ENCODE measurements at places on chromosomes 7 and 10.

DNA sequence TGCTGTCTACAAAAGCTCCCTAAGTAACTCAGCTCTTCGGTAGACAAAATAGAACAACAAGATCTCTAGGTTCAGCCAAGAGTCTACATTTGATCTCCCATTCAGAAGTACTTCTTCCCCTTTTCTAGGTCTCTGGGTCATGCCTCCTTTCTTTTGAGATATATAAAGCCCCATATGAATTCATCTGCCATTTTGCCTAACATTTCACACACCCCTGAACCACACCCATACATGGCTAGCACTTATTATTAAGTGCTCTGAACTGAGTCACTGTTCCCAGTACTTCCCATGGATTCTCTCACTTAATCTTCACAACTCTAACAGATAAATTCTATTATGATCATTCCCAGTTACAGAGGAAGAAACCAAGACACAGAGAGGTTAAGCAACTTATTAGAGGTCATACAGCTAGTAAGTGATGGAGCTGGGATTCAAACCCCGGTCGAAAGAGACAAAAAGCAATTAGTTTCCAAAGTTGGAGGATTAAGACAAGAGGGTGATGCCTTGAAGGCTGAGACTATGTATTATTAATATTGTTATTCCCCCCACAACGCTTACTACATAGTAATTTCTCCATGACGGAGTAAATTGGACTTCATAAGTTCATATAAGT, 17.3 kb downstream of the MYOF start:
- no peak for DNase-seq

DNA sequence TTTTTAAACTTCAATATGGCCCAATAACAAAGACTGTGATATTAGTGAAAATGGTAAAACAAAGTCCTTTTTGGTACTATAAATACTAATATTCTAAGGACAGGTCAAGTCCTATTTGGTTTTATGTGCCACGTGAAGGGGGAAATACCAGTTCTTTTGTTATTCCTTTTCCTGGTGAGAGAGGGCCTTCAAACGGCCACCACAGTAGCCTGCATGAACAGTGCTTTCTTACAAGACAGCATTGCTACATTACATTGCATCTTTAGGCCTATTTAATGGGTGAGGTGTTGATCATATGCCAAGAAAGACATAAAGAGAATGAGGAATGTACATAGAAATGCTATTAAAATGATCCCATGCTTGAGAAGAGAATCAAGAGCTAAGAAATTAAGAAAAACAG, 214.8 kb downstream of the LRRTM3 start:
- no peak for DNase-seq

GRCh38 chr10:62437696-62438095, 63.5 kb downstream of the ZNF365 start:
- peak; percentile 31 for DNase-seq

DNA sequence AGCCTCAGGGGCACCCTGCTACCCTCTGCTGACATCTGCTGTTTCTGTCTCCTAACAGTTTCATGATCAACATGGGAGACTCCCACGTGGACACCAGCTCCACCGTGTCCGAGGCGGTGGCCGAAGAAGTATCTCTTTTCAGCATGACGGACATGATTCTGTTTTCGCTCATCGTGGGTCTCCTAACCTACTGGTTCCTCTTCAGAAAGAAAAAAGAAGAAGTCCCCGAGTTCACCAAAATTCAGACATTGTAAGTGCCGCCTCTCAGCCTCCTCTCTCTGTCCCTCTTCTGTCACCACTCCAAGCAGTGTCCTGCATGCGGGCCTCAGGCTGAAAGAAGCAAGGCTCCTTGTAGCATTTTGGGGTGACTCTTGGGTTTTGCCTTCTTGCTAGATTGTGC, 39.0 kb downstream of the POR start:
- no peak for DNase-seq

- no peak for DNase-seq
These were observed 16.4 kb upstream of the PSMG3 start for GRCh38 chr7:1586126-1586826.

DNA sequence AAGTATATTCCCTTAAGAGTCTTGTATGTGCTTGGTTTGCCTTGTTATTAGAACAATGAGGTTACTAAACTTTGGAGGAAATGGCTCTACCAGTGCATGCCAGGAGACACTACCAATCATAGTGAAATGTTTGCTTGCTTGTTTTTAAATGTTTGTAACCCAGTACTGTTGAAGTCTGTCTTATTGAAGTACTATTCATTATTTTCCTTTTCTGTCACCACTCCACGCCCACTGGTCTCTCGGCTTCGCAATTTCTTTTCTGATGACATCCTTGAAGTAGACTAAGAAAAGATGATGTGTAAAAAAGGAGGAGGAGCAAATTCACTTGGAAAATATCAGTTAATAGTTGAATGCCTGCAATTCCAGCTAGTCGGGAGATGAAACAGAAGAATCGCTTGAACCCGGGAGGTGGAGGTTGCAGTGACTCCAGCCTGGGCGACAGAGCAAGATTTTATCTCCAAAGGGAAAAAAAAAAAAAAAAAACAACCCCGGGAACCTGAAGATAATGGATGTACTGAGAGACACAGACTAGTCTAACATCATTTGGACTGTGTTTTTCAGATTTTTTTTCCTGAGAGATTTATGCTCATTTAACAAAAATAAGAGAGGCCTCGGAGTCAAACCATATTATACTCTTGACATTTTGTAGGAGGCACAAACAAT, 959.4 kb downstream of the PCDH15 start:
- DNase-seq, result no peak

DNA sequence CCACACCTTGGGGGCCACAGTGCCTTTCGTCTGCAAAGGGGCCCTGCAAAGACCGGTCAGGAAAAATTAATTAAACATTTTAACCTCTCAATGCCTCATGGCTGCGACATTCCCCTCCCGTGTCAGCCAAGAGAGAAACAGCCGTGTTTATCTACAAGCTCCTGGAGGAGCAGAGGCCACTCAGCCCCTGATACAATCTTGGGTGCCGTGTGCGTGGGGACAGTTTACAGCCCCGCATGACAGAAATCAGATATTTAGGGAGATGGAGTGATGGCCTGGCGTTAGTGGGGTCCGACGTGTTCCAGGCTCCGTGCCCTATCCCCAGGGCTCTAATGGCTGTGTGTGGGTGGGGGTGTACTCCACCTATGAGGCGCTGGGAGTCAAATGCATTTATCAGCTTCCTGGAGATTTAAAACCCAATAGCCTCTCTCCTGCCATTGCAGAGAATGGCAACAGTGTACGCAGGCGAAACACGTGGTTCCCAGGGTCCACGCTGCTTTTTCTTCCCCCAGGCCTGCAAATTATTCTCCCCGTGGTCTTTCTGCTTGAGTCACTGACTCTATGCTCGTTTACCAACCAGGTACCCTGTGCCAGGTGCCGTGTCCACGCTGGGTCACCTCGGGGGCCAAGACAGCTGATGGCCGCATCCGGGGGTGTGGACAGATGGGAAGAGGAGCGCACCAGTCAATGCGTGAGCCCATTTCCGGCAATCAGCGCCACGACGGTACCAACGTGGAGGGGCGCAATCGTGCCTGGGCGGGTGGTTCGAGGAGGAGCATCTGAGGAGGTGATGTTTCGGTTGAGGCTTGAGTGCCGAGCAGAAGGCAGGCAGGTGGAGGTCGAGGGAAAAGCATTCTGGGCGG, 26.6 kb upstream of the PSMG3 start:
- no peak for DNase-seq

- DNase-seq, result no peak
These were observed 566.7 kb upstream of the NRP1 start for GRCh38 chr10:33901166-33901565.

DNA sequence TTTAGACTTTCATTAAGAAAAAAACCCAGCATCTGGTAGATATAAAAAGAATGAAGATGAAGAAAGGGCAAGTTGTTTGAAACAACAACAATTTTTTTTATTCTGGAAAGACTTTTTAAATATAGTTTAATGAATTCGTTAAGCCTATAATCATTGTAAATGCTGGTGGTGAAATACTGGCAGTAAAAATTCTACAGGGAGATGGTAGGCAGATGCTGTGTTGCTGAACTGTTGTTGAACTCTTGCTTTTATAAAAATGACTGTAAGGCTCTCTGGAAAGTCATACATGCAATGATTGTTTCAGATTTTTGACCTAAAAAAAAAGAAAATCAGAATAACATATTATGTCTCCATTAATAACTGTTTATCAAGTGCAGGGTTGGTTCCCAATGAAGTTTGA, 39.0 kb downstream of the SCIN start:
- DNase-seq, result no peak

GRCh38 chr7:149570784-149571183, 73.2 kb upstream of the ZNF746 start:
- no peak for DNase-seq

DNA sequence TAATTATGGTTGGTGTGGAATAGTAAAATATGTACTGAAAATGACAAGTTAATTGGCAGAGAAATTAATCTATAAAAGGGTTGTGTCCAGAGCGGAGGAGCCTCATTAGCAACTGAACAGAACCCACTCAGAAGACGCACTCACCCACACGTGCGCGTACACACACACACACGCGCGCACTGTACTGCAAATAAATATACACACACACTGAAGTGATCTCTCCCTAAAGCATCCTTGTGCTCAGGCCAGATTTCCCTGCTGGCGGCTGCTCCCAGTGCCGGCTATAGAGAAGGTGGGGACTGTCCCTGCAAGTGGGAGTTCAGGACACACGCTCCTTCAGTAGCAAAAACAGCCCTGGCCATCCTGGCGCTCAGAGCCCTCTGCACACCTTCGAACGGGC, 85.2 kb downstream of the CHST15 start:
- DNase-seq, result no peak

GRCh38 chr7:53151496-53151895, 116.1 kb downstream of the POM121L12 start:
- no peak for DNase-seq

DNA sequence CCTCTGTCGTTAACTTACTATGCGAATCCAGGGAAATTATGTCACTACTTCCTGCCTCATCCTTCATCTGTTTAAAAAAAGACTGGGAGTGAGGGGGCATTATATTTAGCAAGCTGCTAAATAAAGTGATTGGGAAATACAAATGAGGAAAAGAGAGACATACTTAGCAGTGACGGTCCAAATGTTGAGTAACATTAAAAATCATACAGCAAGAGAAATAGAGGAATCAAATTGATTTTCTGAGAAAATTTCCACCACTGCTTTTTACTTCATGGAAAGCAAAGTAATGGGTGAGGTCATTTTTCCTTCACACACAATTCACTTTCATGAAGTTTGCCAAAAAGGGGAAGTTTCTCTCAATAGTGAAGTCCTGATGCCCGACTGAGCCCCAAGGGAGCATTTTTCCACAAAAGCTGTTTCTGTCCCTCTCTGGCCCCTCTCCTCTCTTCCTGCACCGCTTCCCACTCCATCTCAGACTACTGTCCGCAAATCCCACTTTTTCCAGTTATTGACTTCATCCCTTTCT, 61.9 kb upstream of the ADO start:
- no peak for DNase-seq

DNA sequence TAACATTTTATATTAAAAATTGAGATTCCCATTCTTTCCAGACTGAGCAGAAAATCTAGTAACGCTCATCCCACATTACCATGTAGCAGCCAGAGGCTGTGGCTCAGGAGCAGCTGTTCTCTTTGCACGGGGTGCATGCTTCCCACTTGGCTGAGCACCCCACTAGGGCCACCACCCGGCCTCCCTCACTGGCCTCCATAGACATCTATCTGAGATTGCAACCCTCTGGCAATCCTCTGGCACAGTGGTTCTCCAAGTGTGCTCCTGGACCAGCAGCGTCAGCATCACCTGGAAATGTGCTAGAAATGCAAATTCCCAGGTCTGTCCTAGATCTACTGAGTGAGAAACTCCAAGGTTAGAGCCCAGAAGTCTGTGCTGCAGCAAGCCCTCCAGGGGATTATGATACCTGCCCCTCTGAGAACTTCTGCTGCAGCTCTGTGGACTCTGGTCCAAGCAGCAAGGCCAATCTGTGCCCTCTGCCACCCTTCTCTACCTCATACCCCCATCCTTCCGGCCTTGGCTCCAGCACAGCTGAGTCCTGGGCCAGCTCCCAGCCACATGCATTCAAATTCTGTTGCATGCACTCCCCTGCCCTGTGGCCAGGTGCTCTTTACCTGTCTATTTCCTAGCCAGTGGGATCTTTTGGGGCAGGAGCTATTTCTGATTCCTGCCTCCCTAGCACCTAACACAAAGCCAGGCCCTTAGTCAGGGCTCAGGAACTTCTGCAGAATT, 301.5 kb downstream of the GRID1 start:
- no peak for DNase-seq

- no peak for DNase-seq
These were observed 1.6 kb upstream of the TMEM120A start for GRCh38 chr7:75995996-75996395.

DNA sequence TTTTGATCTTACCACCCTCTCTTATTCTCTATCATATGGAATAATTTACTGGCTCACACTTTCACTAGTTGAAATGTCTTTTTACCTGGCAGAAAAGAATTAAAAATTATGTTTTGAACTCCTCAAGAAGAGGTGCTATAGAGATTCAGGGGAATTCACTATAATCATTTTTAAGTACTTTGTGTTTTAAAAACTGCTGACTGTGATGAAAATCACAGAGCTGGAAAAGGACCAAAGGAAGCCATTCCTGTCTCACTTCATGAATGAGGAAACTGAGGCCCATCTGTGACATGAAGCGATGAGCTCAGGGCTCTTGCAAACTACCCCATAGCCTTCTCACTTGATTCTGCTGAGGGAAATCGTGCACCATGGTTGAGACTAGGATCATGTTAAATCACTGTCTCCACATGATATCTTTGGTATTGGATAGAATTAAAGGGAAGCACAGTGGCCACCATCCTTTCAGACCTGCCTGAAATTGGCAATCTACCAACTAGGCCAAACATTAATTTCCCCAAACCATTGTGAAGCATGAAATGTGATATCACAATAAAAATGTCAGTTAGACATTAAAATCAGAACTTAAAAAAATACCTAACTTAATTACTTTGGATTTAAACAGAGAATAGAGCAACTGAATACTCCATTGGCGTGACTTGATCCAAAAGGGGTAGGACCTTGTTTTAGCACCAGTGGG, 141.0 kb downstream of the FZD1 start:
- no peak for DNase-seq

DNA sequence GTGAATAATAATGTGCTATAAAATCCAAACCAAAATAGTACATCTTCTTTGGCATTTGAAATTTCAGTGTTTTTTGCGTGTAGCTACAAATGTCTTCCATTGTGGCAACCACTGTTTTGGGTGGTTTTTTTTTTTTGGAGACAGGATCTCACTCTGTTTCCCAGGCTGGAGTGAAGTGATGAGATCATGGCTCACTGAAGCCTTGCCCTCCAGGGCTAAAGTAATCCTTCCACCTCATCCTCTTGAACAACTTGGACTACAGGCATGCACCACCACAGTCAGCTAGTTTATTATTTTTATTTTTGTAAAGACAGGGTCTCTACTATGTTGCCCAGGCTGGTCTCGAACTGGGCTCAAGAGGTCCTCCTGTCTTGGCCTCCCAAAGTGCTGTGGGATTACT, 455.1 kb downstream of the AUTS2 start:
- no peak for DNase-seq

Data from NCI-H2171 treated with DMSO at 0.1 percent for 48 hours (cell line).